ENCODE measurements at places on chromosomes 7 and 10.

DNA sequence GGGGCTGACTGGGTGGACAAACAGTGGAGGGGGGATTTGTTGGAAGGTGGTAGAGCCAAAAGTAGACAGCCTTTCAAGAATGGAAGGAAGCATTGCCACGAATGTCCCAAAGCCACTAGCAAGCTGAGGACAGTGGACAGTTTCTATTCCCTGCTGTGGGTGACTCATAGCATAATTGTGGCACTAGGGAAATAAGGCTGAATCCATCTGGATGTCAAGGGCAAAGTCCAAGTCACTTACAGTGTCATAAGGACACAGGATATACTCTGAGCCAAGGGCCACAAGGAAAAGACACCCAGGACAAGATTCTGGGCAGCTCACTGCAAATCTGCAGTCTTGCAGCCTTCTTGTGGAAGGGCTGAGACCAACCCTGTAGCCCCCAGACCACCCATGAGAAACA lies 79.7 kb downstream of the FRMPD2 start:
- no peak for DNase-seq

DNA sequence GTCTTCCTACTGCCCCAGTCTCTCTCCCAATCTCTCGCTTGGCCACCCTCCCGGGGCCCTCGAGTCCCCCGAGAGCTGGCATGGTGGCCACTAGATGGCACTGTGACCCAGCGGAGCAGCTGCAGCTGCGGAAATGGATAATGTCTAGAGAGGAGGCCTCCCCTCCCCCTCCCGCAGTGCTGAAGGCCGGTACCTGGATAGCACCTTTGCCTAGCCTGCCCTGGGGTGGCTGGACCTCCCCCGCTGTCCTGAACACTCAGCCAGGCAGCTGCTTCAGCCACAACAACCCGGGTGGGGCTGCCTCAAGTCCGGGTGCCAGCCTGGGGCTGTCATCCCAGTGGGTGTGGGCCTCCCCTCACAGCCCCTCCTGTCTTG lies 65.2 kb downstream of the GOLGA7B start:
- DNase-seq: peak; percentile 58

DNA sequence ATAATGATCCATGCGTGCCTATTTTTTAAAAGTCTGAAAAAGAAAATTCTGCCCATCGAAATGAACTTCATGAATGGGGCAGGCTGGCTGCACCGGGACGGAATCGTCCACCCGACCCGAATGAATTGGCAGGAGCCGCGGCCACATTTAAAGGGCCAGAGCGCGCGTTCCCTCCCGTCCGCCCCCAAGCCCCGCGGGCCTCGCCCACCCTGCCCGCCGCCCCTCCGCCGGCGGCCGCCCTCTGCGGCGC lies 319 bp upstream of the GATA3 start:
- peak; percentile 34 for DNase-seq

DNA sequence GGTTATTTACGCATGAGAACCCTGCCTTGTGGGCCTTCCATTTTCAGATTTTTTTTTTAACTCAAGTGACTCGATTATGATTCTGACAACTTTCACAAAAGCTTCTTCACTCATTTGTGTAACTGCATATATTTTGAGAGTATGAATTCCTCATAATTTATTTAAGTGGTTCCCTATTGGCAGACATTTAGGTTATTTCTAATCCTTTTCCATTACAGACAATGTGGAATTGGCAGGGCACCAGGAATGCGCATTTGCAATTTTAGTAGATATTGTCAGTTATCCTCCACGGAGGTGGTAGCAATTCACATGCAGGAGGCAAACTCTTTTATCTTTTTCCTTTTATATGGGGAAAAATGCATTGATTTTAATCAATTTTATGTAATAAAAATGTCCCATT lies 2.5 kb downstream of the TMEM176B start:
- DNase-seq: no peak

DNA sequence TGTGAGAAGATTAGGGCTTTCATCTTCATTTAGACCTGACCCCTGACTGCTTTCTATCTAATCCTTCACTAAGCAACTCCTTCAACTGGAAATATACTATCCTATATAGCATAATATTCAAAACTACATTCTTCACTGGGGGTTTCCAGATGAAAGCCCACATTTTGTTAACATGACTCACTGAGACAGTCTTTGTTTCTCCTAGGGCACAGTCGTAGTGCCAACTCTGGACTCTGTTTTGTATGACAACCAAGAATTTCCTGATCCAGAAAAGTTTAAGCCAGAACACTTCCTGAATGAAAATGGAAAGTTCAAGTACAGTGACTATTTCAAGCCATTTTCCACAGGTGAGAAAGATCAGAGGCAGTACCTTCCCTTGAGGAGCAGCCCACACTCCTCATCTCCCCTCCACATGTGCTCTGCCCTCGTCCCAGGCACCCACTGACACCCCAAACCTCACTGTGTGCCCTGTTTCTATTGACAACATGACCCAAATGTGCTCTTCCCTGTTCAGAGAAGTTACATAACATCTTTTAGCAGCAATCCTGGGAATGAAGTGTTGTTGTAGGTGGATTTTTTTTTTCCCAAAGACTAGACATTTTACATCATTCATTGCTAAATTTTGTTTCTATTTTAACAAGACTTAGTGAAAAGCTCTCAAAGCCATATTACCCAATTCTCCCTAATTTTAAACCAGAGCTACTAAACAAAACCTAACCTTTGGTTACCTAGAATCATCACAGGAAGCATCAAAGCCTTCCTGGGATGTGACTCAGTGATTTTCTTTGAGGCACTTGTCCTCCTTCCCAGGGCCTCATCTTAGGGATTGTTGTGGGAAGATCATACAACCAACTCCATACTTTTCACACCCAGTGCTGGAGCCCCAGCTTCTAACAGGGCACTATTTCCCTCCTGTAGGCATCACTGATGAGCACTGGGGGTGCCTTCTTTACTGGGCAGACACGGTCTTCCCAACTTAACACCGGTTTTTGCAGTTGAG lies 10.7 kb downstream of the CYP2E1 start:
- no peak for DNase-seq

DNA sequence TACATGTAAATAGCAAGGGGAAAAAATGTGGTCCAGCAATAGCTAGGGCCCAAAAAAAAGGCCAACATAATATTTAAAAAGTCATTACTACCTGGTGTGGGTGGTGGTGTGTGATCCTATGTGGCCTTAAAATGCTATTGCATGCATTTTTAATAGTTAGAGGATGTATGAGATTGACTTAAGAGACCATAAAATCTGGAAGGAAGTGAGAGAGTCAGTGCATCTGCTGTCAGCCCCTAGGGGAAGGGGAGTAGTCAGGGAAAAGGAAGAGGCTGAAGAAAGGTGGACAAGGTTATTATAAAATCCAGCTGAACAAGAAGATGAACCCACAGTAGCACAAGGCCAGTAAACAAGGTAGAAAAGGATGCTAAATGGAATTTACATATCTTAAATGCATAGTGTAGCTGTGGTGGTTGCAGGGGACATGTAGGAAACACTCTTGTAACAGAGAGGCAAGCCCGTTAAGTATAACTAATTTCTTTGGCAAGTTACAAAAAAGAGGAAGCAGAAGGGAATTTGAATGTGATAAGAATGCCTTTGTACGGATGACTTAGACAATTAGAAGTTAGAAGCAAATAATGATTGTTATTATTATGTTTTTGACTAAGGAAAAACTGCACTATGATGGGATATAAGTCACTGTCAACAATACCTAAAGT lies 11.9 kb upstream of the NDUFA5 start:
- no peak for DNase-seq

GRCh38 chr7:102721-103120 lies 89.7 kb upstream of the FAM20C start:
- DNase-seq: peak; percentile 72

GRCh38 chr7:158357106-158357897 lies 230.3 kb downstream of the PTPRN2 start:
- DNase-seq: no peak

DNA sequence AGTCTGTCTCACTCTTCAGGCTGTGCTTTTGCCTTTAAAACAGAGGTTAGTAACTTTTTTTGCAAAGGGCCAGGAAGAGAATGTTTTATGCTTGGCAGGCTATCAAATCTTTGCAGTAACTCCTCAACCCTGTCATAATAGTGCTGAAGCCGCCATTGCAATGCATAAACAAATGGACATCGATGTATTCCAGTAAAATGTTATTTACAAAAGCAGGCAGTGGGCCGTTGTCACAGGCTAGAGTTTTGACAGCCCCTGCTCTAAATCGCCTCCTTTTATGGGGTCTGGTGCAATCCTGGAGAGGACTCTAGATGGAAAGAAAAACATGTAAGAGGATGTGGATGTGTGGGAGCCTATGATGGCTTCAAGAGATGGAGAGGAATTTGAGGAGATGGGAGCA lies 568.3 kb downstream of the TYW1 start:
- no peak for DNase-seq

GRCh38 chr10:48468130-48468790 lies 136.6 kb downstream of the ARHGAP22 start:
- no peak for DNase-seq

GRCh38 chr10:50512743-50513416 lies 110.9 kb downstream of the SGMS1 start:
- DNase-seq: no peak

Measured in EL (cell line).